ENCODE measurements at places on chromosomes 16 and 17.

DNA sequence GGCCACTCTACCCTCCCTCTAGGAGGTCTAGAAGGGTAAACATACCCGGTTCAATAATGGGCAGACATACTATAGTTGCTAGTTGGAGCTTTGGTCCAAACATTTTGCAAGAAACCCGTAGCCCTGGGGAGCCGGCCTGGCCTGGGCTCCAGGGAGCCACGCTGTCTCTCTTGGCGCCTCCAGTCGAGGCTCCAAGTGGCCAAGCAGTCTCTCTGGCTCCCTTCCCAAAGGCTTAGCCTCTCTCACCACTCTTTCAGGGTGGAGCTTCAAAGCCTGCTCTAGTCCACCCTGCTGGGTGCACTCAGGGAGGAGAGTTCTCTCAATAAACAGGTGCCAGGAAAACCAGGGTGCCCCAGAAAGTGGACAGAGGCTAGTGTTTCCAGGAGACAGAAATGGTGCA lies 32.2 kb downstream of the RCVRN start:
- no peak for DNase-seq

GRCh38 chr16:25411396-25412081 lies 153.9 kb upstream of the ZKSCAN2 start:
- DNase-seq: no peak

DNA sequence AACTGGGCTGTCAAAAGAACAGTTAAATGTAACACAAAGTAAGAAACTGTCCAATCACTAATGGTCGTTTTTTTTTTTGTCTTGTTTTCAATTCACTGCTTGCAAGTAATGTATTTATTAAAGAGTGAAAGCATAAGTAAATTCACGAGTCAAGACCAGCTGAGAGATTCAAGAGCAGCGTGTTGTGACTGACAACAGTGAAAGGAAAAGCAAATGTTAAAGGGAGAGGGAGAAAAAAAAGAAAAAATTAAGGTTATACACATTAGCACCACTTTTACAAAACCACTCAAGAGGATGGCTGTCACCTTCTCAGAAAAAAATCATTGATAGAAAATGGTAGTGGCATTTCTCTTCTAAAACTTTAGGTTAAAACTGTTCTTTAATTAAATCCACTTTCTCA lies 36.1 kb downstream of the GPATCH8 start:
- no peak for DNase-seq

- no peak for DNase-seq
Measured at GRCh38 chr17:20266806-20267458, 200.4 kb downstream of the LGALS9B start.

DNA sequence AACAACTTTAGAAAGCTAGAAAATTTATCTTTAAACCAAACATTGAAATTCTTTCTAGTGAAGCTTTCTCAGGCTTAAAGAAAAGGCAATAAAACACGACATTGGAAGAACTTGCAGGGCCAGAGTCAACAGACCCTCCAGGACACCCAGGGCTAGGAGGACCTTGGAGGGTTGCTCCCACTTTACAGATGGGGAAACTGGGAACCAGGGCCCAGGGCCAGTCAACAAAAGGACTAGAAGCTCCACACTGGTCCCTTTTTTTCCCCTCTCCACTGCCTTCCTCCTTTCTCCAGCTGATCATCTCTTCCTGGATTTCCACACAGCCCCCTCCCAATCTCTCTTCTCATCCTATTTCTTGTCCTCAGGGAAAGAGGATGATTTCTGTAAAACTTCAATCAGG lies 307.7 kb upstream of the CDH5 start:
- no peak for DNase-seq

GRCh38 chr16:82504836-82505235 lies 121.9 kb upstream of the CDH13 start:
- no peak for DNase-seq

DNA sequence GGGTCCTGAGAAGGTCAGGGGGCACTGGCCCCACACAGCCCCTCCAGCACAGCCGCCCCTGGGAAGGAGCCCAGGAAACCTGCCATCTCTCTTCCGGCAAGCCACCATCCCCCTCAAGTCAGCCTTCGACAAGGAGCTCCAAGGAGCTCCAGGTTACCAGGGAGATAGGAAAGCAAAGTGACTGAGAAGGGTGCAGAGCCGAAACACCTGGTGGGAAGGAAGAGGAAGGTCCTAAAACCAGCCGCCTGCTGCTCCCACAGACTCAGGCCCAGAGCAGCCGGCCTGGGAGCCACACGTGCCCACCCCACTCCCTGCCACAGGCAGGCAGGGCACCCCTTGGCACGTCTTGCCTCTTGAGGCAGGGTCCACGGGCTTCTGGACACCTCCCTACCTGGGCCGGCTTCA lies 80.7 kb downstream of the TIMM22 start:
- DNase-seq: no peak

DNA sequence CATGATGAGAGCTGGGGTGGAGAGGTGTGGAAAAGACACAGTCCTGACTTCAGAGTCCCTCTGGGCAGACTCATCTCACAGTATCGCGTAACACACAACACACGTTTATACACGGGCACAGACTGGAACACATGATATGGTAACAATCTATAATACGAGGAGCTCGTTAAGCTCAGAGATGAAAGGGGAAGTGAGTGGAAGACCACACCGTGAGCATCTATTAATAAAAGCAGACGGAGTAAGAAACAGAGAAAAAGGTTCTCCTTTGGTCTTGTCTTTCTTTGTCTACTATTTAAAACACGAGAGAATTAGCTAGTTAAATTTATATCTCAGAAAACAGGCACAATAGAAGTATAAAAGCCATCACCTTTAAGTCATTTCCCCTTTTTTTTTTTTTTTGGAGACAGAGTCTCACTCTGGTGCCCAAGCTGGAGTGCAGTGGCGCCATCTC lies 13.5 kb downstream of the ANKRD11 start:
- DNase-seq: no peak

DNA sequence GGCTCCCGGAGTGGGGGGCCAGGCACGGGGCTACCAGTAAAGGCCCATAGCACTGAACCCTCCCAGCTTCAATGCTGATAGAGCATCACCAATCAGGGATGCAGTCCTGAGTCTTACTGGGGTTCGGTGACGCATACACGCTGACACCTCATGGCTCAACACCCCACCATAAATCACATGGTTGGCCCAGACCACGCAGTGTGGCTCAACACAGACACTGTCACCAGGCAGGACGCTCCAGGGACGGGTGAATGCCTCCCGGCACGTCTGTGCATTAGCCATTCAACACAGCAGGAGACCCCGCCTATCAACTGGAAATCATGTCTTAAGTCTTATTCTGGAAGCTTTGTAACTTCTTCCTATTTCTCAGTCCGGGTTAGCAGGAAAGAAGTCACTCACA lies 35.0 kb downstream of the NECAB2 start:
- DNase-seq: peak; percentile 15

- no peak for DNase-seq
Measured at GRCh38 chr17:31902693-31903092, 1.2 kb upstream of the UTP6 start.

GRCh38 chr16:84647828-84648594 lies at the start of gene KLHL36:
KLHL36 (plus strand) TSS chr16:84648511; CDS start chr16:84650868, 2,357 bp downstream.
- DNase-seq: peak; percentile 83
